Brain microvascular endothelial cell (primary cell): ENCODE measurements at places on chromosomes 5 and 9.

DNA sequence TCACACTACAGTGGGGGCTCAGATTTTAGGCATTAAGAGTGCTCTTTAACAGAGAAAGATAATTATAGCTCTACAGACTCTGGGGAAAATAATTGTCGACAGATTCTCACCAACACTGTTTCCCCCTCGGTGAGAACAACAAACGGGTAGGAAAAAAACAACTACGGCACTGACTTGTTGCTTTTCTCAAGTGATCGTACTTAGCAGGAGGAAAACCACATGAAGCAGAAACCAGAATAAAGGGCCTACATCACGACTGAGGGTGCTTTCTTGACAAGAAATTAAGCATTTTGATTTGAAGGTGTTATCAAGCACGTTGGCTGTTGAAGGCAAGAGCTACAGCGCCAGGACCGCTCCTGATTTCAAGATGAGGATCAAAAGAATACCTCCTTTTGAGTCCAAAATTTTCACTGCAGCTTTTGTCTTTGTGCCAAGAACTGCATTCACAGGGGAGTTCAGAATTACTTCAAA lies 27.2 kb upstream of the CER1 start:
- no peak for DNase-seq

GRCh38 chr9:94882966-94883641 lies 156.6 kb downstream of the AOPEP start:
- DNase-seq = no peak

DNA sequence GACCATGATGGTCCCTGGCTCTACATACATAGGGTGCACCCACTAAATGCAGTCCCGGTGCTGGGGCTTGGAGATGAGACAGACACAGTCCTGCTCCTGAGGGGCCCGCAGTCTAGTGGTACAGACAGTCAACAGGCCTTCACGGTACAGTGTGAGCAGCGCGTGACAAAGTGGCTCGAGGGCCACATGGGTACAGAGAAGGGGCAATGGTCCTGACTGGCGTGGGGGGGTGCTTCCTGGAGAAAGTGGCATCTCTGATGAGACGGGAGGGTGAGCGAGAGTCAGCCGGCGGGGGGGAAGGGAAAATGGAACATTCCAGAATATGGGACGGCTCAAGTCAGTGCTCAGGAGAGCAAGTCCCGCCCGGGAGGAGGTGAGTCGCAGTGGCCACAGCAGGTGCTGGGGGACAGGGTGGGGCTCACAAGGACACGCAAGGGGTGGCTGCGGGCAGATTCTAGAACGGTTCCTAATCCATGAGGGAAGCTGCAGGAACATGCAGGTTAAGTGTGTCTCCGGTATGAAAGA lies 38.0 kb downstream of the WHRN start:
- DNase-seq = no peak

DNA sequence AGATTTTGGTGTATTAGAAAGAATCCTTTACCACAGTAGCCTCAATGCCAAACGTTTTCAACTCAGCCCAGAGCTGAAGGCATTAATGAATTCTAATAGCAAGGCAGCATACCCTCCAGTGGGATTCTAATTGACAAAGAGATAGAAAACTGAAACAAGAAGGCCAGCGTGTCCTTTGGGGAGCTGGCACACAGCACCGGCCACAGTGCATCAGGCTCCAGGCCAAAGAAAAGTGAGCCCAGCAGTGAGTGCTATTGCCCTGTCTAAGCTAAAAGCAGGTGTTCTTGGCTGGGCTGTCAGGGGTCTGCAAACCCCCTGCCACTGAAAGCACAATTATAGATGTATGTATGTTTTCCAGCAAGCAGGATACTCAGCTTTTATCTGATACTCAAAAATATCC lies 40.4 kb downstream of the PPIC start:
- DNase-seq = no peak

GRCh38 chr5:126707080-126707479 lies 69.9 kb upstream of the LMNB1 start:
- DNase-seq = no peak

GRCh38 chr5:5369051-5369605 lies 53.3 kb upstream of the ICE1 start:
- no peak for DNase-seq

GRCh38 chr5:14595189-14595588 lies 13.6 kb downstream of the OTULINL start:
- no peak for DNase-seq

- DNase-seq = no peak
Measured at GRCh38 chr9:133974631-133975341, 17.3 kb downstream of the VAV2 start.

- no peak for DNase-seq
Measured at GRCh38 chr9:16496908-16497307, 373.6 kb downstream of the BNC2 start.
